ENCODE measurements at places on chromosomes 5 and 9. TPM values are rescaled to one million over a fixed set of nuclear protein-coding genes. Genes with fewer than 3 reads are reported as not detected.

DNA sequence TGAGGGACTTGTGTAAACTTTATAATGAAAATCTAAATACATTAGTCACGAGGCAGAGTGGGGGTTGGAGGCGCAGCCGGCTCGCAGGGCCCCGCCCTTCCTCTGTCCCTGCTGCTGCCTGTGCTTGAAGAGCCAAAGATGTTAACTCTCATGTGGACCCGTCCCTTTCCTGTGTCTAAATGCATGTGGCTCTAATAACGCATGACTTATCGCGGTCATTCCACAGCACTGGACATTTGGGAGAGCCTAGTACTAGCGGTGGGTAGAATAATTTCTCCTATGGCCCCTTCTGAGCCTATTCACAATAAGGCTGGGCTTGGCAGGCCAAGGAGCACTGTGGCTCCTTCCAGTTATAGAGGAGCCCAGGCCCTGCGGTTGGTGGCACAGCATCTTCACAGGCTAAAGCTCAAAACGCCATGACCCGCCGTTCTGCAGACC is 82.3 kb upstream of the SIMC1 start:
- no peak for DNase-seq

GRCh38 chr5:113047733-113048652 is 71.4 kb downstream of the DCP2 start:
- DNase-seq, result no peak

DNA sequence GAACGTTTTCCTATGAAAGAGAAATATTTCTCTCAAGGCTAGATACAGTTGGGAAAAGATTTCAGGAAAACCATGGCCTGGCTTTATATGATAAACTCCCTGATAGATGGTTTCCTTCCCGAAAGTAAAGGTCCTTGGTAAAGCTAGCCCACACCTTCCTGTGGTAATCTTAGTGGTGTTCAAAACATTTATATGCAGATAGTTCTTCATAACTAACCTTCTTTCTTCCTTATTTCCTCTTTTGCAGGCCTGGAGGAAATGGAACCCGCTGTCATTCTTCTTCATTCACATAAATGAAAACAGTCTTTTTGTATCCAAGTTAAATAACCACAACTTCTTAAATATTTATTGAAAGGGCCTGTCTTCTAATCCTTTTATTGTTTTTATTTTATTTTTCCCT is 474.0 kb upstream of the ACTBL2 start:
- no peak for DNase-seq

- no peak for DNase-seq
Observed at GRCh38 chr9:100377015-100377414, 24.3 kb upstream of the TEX10 start.

CD14 gene
- 29.6 TPM for total RNA-seq

KIF27 gene
- 3.0 TPM for total RNA-seq

All from cardiac septum (tissue), 1 donor.